ENCODE measurements at places on chromosomes 11 and 22.

DNA sequence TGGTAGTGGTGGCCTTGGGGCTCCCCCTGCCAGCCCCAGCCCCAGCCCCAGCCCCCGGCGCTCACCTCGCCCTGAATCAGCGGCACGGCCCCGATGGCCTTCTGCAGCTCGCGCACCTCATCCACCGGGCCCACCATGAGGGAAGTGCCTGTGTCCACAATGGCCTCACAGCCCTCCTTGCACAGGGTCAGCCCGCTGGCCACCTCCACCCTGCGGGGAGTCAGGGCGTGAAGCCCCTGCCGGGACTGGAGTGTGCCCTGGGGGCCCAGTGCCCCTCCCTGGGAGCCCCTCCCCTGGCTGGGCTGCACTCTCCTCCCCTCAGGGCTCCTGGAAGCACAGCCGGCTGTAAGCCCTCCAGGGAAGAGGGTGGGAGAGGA, 3.5 kb upstream of the IFITM10 start:
- DNase-seq: no peak

GRCh38 chr11:92192141-92192540, 32.5 kb upstream of the FAT3 start:
- DNase-seq: no peak

DNA sequence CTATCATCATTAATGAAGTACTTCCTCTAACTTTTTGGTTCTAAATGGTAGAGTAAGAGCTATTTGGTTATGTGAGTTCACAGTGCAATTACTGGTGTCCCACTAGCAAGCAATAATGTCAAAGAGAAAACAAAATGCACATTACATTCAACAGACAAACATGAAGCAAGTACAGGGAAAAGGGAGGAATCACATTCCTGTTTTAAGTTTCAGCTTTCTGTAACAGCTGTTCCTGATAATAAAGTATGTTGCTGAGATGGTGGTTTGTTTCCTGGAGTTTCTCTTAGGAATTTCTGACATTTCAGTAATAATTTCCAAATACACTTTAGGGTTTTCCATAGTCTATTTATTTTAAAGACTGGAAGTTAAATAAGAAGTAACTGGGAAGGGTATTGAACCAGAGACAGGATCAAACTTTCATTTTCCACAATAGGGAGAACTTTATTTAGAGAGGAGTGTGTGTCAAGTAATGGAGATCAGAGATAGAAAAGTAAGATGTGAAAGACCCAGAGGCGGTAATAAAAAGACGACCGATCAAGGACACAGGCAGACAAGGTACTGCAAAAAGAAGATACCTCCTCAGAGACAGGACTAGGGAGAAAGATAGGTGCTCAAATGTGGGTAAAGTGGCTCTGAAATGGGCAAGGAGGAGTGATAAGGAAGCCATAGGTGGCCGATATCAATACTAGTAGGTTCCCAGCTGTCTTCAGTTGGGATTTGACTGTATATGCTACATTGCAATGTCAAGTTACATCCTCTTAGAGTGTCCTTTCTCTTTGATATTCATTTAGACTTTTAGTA, 20.8 kb upstream of the CLNS1A start:
- DNase-seq: peak; percentile 62

- no peak for DNase-seq
Measured at GRCh38 chr22:32830957-32831356, 29.5 kb downstream of the TIMP3 start.

DNA sequence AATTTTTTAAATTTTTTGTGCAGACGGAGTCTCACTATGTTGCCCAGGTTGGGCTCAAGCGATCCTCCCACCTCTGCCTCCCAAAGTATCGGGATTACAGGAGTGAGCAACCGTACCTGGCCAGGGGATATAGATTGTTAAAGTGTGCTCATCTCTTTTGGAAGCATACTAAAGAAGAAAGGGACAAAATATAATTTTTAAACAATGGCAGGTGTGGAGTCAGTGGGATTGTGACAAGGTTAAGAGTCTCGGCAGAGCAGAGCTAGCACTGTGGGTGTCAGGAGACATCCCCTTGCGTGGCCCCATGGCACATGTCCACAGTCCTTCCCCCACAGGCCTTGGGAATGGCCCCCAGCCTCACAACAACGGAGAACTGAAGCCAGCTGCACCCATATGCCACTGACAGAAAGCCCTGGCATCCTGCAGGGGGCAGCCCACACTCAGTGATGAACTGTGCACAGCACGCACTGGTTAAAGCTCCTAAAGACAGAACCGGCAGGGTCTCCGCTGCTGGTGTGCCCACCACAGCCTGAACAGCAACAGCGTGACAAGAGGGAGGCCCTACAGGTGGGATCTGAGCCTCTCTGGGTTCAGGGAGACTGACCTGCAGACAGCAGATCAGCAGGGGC, 29.9 kb downstream of the SERPIND1 start:
- no peak for DNase-seq

- no peak for DNase-seq
Measured at GRCh38 chr22:44263547-44263946, 49.2 kb downstream of the SHISAL1 start.

GRCh38 chr11:42237701-42238235, 778.3 kb upstream of the LRRC4C start:
- DNase-seq: no peak

GRCh38 chr11:117187428-117187798, 8.9 kb downstream of the SIDT2 start:
- no peak for DNase-seq

DNA sequence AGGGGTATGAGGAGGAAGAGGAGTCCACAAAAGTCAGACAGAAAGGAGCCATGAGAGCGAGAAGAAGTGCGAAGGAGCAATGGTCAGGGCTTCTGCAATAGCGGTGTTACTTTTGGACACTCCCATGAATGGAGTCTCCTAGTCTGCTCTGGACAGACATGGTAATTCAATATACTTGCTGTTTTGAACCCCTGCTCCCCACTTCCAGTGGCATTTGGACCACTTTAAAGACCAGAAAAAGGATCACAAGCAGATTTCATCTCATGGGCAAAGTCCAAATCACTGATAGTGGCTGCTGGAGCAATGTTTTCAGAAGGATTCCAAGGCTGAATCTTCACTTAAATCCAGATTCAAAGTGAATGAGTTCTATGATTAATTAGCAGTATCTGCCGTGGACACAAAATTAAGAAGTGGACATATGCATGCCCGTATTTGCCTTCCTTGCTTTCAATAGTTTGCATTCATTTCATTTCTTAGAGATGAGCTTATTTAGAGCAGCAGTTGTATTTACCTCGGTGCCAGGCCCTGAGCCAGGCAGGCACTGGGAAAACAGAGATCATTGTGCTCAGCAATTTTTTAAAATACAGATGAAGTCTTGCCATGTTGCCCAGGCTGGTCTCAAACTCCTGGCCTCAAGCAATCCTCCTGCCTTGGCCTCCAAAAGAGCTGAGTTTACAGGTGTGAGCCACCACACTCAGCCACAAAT, 72.0 kb downstream of the SLC1A2 start:
- DNase-seq: no peak

GRCh38 chr11:17611503-17612220, 64.6 kb downstream of the OTOG start:
- no peak for DNase-seq

DNA sequence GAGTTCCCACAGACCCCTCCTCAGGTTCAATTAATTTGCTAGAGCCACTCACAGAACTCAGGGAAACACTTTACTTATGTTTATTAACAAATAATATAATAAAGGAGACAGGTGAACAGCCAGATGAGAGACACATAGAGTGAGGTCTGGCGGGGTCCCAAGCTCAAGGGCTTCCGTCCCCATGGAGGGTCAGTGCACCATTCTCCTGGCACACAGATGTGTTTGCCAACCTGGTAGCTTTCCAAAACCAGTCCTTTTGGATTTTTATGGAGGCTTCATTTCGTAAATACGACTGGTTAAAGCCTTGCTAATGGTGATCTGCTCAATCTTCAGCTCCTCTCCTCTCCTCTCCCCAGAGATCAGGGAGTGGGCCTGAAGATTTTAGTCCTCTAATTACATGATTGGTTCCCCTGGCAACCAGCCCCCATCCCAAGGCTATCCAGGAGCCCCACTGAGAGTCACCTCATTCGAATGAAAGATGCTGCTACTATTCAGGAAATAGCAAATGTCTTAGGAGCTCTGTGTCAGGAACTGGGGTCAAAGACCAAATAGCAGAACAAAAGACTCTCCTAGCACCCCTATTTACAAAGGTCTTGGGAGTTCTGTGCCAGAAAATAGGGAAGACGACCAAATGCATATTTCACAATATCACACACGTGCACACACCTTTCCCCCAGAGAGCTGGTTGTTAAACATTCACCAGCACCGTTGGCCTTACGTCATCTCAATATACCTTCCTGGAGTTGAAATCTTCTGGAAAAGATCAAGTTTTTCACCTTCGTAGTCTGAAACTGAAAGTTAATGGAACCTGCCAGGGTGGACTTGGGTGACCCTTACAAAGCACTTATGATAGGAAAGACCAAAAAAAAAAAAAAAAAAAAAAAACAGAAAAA, 23.8 kb upstream of the CAPRIN1 start:
- DNase-seq: no peak

GRCh38 chr22:26573026-26573662, 16.8 kb downstream of the TPST2 start:
- no peak for DNase-seq

- DNase-seq: no peak
Measured at GRCh38 chr11:37391615-37392014, 793.6 kb upstream of the RAG2 start.

DNA sequence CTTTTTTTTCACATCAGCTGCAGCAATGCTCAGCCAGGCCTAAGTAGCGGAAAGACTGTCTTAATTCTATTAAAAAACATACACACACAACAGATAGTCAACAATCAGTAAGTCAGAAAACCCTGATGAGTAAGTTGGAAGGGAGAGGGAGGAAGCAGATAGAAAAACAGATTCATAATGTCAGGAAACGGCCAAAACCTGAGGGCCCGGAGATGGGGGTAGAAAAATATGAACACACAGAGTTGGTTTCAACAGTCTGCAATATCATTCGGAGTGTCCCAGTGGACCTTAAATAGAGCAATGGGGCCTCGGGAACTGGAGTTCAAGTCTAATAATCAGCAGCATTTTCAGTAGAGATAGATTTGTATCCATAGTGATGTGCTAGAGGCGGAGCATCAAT, 14.8 kb downstream of the LRRC55 start:
- DNase-seq: no peak

GRCh38 chr11:106011481-106011880, 10.6 kb downstream of the MSANTD4 start:
- no peak for DNase-seq

DNA sequence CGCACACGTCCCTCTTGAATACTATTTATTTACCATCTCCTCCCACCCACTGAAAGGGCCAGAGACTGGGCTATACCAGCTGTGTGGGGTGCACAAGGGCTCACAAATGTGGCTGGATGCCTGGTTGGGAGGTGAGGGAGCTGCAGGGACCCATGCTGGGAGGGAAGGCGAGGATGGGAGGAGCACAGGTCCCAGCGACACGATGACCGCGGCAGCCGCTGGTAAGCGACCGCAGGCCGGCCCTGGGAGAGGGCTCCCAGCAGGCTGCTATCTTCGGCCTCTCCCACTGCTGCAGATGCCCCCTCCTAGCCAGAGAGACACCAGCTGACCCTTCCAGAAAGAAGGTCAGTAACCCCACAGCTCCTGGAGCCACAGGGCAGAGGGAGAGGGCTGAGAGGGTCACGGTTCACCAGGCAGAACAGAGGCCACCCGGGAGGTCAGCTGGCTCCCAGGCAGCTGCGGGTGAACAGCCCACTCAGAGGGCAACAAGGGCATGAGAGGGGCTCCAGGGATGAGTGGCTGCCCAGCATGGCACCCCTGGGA, 163.9 kb downstream of the CRYBB2 start:
- DNase-seq: no peak

DNA sequence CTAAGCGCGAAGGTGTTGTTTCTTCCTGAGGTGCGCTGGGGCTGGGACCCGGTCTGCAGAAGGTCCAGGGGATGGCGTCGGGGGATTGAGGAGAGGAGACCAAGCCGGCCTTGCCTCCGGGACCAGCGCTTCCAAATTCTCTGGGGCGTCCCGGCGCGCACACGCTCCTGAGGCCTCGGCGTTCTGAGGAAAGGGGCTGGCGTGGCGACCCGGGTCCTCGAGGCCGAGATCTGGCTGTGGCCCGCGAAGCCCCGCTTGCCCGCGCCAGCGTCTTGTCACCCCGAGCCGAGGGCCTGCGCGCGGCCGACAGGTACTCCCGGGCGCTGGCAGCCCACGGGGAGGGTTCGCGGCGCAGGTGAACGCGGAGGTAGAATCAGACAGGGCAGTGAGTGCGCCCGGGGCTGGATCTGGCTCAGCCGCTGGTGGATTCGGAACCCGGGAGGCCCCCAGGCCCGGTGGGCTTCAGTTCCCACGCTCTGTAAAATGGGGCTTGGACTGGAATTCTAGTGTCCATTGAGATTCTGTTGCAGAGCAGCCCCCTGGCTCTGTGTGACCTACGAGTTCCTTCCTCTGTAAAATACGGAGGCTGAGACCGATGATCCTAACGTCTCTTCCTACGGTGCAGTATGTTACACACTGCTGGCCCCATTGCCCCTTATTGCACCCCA, 14.7 kb downstream of the SSH3 start:
- DNase-seq: no peak

DNA sequence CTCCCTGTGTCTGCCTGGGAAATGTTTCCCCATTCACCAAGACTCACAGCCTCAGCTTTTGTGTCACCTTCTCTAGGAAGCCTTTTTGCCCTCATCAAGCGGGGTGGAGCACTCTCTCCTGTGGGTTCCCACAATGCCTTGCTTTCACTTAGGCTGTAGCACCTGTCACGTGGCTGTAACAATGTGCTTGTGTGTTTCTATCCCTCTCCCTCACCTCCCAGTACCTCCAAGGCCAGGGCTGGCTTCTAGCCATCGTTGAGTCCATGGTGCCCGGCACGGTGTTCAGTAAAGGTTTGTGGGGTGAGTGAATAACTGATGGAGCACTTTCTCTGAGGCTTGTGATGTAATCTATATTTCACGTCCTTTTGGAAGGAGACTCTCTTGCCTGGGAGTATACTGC, 153.2 kb downstream of the TTC17 start:
- no peak for DNase-seq

DNA sequence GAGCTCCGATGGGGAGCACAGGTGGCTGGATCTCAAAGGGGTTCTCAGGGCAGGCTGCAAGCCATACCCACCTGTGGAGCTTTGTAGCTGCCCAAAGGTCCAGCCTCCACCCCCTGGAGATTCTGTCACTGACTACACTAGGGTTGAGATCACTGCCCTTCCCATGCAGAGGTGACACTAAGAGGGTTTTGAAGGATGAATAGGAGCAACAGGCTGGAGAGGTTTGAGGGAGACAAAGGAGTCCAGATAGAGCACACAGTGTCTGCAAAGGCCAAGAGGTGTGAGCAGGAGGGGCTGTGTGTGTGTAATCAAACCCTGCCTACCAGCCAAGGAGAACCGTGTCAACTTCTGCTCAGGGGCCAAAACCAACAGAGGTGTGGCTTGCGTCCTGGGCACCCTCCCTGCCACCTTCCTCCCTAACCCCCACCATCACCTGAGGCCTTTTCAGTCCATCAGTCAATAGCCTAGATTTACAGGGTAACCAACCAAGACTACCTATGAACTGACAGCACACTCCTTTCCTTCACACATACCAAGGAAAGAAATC, 43.0 kb upstream of the WNT11 start:
- no peak for DNase-seq

GRCh38 chr11:96335388-96335787, 7.6 kb downstream of the MAML2 start:
- no peak for DNase-seq

GRCh38 chr11:83152264-83152663, 4.7 kb upstream of the PCF11 start:
- no peak for DNase-seq

GRCh38 chr22:45201678-45202332, 38.1 kb downstream of the NUP50 start:
- peak; percentile 80 for DNase-seq

GRCh38 chr11:13297917-13298356, 20.3 kb downstream of the BMAL1 start:
- DNase-seq: no peak

- DNase-seq: no peak
Measured at GRCh38 chr11:109390752-109391151, 31.2 kb upstream of the C11orf87 start.

Measured in LHCN-M2 (cell line).